ENCODE measurements at places on chromosomes 16 and 17. TPM values are rescaled to one million over a fixed set of nuclear protein-coding genes. Genes with fewer than 3 reads are reported as not detected.

The CSHL1 gene
- not detected for polyA plus RNA-seq

The KRT17 gene
- not detected for polyA plus RNA-seq

The PPP1R27 gene
- not detected for polyA plus RNA-seq

The TP53TG3F gene
- polyA plus RNA-seq: not detected

The KRTAP4-5 gene
- not detected for polyA plus RNA-seq

The KRTAP1-5 gene
- not detected for polyA plus RNA-seq

The PPY gene
- polyA plus RNA-seq: not detected

The SLC12A3 gene
- 1.6 TPM for polyA plus RNA-seq

The DGKE gene
- polyA plus RNA-seq: 6.2 TPM

All from IgD-negative memory B cell (primary cell).